ENCODE measurements at places on chromosomes 12 and 14. TPM values are rescaled to one million over a fixed set of nuclear protein-coding genes. Genes with fewer than 3 reads are reported as not detected.

SLCO1B3 gene
- total RNA-seq, result not detected

DNA sequence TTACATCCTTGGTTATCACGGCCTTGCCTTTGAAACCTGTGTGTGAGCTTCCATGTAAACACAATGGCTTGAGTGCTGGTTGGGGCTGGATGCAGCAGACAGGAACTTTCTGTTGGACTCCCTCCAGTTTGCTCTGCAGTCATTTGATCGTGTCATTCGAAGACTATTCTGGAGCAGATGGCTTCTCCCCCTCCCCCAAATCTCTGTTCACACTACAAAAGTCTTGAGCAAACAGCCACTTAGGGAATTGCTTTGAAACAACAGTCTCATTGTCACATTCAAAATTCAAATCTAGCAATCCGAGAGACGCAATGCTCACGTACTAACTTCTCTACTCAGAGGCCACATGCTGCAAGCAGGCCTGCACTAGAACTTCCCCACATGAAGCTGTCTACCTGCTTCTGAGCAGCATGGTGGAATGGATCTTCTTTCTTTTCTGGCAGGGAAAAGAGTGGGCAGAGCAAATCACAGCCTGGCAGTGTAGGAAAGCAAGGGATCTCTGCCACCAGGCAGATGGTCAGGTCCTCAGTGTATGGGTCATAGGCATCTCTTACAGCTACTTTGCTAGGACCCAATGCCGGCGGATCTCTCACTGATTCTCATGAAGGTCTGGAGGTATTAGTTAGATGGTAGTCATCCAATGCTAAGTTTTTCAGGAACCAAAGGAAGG lies 214.2 kb downstream of the PPM1H start:
- no peak for DNase-seq

GRCh38 chr12:111936869-111937268 lies 76.1 kb downstream of the TMEM116 start:
- DNase-seq, result no peak

DNA sequence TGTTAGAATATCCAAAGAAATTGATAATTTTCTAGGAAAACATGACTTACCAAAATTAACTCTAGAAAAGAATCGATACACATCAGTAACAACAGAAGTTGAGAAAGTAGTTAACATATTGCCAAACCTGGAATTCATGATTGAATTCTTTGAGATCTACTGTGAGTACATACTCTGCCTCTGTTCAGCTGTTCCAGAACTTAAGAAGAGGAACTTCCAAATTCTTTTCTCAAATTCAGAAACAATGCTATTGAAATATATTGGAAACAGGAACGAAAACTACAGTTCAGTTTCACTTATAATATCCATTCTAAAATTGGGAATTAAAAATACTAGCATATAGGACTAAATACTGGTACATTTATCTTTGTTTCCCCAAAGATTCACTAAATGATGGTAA lies 57.9 kb downstream of the MARK3 start:
- no peak for DNase-seq

DNA sequence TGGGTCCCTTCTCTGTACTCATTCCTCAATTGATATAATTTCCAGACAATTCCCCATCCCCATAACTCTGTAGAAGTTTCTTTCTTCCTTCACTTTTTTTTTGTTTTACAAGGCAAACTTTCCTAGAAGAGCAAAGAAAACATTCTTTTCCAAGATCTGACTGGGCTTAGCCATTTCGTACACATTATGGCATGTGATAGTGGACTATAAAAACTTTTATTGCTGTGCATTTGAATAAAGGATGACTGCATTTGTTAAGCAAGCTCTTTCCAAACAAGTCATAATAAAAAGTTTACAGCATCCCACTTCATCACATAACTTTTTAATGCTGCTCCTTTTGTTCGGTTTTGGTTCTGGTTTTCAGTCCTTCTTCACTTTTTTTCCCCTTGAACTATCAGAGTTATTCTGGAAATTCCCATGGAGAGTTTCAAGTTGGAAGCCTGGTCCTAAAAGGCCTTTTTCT lies 231.0 kb upstream of the HMGA2 start:
- no peak for DNase-seq

DNA sequence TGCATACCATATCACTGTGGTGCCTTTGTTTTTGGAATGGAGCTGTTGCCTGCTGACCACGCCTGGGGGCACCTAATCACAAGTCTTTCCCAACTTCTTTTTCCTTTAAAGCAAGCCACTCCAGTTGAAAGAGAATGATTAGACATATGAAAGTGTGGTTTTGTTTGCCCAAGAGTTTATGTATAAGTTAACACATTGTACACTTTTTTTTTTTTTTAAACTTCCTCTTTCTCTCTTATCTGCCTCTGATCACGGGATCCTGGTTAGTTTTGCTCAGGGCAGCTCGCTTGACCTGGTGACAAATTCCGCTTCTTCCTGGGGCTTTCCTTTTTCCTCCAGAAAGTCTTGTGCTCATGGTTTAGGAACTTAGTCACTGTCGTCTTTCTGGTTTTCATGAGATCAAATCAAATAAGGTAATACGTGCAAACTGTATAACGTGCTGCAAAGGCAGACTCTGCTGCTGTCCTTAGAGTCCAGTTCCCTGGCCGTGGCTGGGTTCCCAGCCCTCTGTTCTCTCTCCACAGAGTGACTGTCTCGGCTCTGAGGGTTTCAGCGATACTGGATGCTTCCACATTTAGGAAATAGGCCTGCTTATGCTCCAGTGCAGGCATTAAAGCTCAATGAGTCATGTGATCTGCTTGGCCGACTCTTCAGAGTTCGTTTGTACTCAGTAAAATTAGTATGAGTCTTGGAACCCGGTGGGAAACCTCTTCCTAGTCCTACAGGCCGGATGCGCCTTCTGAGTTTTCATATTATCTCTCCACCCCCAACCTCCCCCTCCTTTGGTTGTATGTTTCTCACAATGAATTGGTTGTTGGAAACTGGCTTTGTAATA lies 15.2 kb downstream of the RASSF3 start:
- DNase-seq, result peak; percentile 99
